Fibroblast of skin of abdomen (primary cell): ENCODE measurements at places on chromosomes 3 and 15.

- no peak for DNase-seq
These were observed 34.9 kb downstream of the APH1B start for GRCh38 chr15:63312286-63312685.

GRCh38 chr15:40250771-40251483 lies 12.1 kb downstream of the PAK6 start:
- DNase-seq: no peak

DNA sequence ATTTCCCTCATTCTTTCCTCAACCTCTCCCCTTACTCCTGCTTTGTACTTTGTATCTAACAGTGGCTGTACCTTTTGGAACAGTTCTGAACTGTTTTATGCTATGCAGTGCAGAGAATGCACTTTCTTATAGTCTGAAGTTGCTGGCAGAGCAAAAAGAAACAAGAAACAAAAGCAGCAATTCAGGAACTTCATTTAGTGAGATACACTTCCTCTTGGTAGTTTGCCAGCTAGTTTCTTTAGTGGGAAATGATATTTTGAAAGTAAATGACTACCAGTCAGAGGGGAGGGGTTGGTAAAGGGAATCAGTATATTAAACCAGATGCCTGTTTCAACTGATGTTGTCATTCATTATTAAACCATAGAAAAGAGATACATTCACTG lies 55.0 kb upstream of the CHD2 start:
- DNase-seq: peak; percentile 53

GRCh38 chr15:80568298-80568697 lies 126.8 kb upstream of the ABHD17C start:
- DNase-seq: no peak

GRCh38 chr3:185847506-185847905 lies 22.7 kb upstream of the IGF2BP2 start:
- no peak for DNase-seq

DNA sequence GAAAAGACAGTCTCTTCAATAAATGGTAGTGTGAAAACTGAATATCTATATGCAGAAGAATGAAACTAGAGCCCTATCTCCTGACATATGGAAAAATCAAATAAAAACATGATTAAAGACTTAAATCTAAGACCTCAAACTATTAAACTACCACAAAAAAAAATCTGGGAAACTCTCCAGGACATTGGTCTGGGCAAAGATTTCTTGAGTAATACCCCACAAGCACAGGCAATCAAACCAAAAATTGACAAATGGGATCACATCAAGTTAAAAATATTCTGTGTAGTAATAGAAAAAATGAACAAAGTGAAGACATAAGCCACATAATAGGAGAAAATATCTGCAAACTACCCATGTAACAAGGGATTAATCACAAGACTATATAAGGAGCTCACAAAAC lies 286.4 kb downstream of the TBC1D5 start:
- DNase-seq: peak; percentile 66

- no peak for DNase-seq
These were observed 141.1 kb upstream of the SETMAR start for GRCh38 chr3:4162096-4162495.

GRCh38 chr15:80804970-80805495 lies 25.9 kb downstream of the CEMIP start:
- DNase-seq: no peak

- DNase-seq: no peak
These were observed 298.3 kb upstream of the NR2E3 start for GRCh38 chr15:71511796-71512681.

DNA sequence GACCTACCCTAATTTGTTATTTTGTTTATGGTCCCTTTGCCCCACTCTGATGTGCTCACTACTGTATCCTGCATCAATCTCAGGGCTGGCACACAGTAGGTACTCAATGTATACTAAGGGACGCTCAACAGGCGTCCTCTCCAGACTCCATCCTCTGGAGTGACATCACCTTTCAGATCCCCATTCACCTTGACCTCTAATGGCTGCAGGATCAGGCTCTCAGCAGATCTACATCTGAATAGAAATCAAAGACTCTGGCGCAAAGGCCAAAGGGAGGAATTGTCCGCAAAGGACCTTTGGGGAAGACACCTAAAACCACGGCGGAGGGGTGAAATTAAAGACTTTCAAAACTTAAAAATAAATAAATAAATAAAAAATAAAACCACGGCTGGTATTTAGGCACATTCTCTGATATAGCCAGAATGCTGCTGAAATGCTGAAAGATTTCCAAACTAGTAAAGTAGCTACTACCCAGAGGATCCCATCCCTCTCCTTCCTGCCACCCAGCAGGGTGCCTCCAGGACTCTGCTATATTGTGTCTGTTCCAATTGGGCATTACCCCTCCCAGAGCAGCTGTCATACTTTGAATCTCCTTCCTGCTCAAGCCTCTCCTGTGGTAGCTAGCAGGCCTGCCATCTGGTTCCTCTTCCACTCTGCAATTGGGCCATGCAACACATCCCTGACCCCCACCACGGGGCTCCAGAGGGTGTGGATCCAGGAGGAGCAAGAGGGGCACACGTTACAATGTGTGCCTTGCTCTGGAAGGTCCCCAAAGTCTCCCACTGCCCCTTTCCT lies 6.1 kb downstream of the SHF start:
- DNase-seq: no peak

GRCh38 chr3:112685420-112685819 lies 44.5 kb upstream of the CCDC80 start:
- peak; percentile 96 for DNase-seq

GRCh38 chr3:127405791-127406190 lies 117.9 kb upstream of the PRR20G start:
- no peak for DNase-seq

DNA sequence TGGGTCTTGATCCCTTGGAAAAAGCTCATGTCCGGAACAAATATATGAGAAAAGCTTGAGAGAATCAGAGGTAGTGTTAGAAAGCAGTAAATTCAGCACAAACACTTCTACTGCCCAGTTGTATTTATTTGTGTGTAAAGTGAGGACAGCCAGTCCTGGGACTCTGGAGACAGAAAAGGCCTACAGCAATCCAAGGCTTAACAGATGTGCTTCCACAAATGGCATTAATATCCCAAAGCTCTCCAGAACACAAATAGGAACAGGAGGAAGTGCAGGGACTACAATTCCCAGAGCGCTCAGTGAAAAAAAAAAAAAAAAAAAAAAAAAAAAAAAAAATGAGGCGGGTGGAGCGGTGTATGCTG lies 390 bp upstream of the AP2M1 start:
- no peak for DNase-seq

- no peak for DNase-seq
These were observed 47.3 kb downstream of the CRABP1 start for GRCh38 chr15:78387246-78388037.

DNA sequence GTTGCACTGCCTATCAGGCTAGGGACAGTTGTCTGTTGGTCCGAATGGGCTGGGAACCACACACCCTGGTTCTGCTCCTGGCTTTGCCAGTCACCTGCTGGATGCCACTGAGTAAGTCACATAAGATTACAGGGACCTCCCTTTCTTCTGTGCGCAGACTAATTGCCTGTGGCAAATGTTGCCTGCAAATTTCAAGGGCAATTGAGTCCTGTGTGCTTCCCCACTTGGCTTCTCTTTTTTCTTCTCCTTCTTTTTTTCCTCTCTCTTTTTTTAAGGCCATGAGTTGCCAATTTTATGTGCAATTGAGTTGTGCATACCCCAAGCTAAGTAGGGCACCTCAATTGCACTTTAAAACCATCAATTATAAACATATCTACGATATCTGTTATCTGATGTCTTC lies 963.4 kb downstream of the MCTP2 start:
- DNase-seq: no peak

DNA sequence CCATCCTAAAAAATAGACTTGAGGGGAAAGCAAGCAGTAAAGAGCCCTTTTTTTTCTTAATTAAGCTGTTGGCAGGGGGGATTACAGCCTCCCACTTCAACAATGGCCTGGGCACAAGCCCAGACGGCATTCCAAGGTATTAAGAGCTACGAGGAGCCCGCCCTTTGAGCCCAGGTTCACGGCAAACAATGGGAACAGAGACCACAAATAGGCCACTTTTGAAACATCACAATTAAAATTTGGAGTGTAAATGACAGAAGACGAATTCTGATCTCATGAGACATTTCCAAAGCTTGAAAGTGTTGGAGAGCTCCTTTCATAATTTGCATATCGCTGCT lies 8.9 kb downstream of the CHSY1 start:
- DNase-seq: peak; percentile 36

- DNase-seq: no peak
These were observed 80.6 kb downstream of the RAD18 start for GRCh38 chr3:8882642-8883041.

DNA sequence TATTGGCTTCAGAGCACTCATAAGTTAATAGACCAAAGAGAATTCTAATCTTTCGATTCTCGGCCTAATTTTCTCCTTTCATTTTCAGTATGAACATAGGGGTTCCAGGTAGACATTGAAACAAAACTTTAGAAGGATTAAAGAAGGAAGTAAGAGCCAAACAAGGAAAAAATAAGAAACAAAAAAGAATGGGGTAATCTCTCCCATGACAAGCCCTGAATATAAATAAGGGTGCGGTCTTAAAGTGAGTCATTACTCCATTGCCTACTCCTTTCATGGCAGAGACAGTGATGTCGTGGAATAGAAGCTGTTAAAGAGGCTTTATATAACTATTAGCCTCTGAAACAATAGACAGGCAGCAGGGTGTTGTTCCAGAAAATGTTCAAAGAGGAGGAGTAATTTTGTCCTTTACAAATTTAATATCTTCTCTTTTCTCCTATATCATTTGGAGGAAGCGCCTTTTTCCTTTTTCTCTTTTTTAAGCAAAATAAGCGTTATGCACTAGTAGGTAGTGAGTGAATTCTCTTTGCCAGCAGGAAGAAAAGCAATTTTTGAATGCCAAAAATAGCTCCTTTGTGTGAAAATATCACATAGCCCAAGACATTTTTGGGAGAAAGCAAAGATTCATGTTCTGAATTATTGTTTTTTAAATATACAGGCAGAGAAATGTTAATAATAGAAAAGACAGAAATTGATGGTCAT lies 607.9 kb upstream of the KCNMB2 start:
- peak; percentile 23 for DNase-seq

- no peak for DNase-seq
These were observed 156.8 kb upstream of the PDZRN3 start for GRCh38 chr3:73781541-73781940.

- no peak for DNase-seq
These were observed 33.7 kb upstream of the MTHFS start for GRCh38 chr15:79930516-79930915.

GRCh38 chr3:24494618-24495325 lies at the start of gene THRB:
TSS of gene THRB (minus strand) at chr3:24494850.
- DNase-seq: peak; percentile 59

- no peak for DNase-seq
These were observed 278.4 kb downstream of the OCA2 start for GRCh38 chr15:27820722-27821121.

- no peak for DNase-seq
These were observed 73.1 kb upstream of the TSPAN3 start for GRCh38 chr15:77144026-77144425.

DNA sequence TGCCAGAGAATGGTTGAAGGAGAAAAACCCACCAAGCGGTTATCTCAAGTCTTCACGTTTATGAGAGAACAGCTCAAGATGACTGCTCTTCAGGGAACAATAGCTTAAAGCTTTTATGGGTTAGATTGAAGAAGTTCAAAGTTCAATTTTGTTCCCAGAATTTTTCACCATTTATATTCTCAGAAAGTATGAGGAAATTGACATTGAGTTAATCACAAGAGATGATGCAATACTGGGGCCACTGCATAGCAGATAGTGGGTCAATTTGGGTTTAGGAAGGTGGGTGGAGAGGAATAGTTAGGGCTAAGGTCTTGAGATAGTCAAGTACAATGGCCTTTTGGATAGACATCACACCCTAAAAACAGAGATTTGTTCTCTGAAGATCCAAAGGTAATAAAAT lies 539.3 kb downstream of the SQOR start:
- no peak for DNase-seq

DNA sequence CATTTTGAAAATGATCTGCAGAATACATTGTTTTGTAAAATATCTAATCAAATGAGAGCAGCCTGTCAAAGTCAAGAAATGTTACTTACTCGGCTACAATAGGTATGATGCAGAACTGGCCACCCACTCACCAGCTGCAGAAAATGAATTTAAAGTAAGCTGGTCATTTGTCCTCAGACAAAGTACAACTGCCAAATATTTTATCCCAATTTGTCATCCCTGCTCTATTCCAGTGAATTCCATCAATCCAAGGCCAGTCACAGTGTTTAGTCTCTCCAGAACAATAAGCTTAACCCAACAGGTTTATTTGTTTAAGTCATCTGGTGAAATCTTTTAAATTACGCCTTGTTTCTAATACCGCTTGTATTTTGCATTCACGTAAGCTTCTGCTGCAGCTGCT lies 46.6 kb upstream of the TCF12 start:
- no peak for DNase-seq

DNA sequence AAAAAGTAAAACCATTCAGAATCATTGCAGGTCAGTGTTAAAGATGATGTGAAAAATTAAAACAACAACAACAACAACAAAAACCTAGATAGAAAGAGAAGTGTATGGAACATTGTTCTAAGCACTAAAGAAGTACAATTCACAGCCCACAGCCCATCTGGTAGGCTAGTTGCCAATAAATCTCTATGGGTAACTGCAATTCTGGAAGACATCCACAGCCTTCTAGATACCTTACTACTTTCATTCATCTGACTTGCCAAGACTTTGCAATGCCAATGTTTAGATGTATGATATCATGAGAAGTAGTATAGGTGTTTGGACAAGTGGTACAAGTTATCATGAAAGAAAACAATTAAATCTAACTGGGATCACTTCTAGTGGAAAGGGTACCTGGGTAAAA lies 198.6 kb downstream of the VGLL3 start:
- peak; percentile 72 for DNase-seq

DNA sequence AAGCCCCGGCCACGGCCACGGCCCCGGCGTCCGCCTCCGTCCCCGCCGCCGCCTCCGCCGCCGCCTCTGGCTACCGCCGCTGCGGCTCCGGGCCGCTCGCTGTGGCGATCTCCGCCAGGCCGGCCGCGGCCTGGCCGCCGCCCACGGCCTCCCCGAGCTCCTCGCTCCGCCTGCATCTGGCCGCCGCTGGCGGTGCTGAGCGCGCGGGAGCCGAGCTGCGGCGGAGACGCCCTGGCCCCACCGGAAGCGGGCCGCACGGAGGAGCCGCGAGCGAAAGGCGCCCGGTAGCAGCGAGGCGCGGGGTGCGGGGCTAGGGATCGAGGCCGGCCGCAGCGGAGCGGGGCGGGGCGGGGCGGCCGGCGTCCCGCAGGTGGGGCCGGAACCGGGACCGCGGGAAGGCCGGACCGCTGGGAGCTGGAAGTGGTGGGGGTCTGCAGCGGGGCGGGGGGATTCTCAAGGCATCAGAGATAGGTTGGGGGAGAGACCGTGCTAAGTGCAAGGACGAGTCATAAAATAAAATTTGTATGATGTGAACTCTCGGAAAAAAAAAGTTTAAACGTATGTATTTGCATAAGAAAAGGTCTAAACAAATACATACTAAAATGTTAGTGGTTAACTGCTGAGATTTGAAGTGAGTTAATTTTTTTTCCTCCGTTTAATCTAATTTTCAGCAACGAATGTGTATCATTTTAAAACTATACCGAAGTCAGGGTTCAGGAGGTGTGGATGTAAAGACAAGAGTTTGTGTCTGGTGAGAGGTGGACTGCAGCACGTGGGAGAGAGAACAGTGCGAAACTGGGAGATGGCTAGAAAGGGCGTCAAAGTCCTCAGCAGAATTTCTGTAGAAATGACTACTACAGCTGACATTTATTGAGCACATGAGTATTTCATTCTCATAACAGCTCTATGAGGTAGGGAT lies at the start of gene AVEN:
AVEN (minus strand) TSS at position 334 of the 919 bp plus-strand sequence; CDS start at position 176, 158 bp downstream.
- peak; percentile 63 for DNase-seq

GRCh38 chr3:11290743-11291680 lies 18.8 kb downstream of the ATG7 start:
- peak; percentile 32 for DNase-seq

GRCh38 chr3:41106691-41107090 lies 92.6 kb upstream of the CTNNB1 start:
- DNase-seq: no peak
